Activated CD4-positive, CD25-positive, alpha-beta regulatory T cell treated with anti-CD3 and anti-CD28 coated beads, Interleukin-2, amount 50 U/mL, for 16 hours (primary cell): ENCODE measurements at places on chromosomes 5 and 9.

DNA sequence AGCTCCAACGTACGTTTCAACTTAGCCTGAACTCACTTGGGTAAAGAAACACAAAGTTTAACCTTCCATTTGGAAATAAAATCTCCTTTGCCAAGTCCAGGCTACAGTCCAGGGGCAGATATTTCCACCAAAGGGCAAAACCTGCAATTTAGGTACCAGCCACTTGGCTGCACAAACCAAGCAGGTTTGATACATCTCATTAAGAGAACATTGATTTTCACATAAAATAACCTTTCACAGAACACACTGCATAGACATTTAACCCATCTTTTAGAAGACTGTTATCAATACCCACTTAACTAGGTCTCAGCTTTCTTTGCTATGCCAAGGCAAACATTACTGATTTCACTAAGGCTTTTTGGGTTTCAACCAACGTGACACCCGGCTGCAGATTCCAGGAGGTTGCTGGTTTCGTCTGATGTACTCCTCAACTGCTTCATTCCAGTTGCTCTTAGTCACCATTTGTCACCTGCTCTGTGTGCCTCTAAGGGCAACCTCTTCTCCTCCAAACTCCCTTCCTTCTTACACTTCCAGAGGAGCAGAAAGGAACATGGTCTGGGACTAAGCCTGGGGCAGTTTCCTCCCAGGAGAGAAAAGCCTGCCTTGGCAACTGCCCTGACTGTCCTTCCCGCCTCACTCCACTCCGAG is 67.1 kb downstream of the EPB41L4B start:
- no peak for DNase-seq

- no peak for DNase-seq
Measured at GRCh38 chr9:90702441-90702955, 59.9 kb upstream of the DIRAS2 start.

- no peak for DNase-seq
Measured at GRCh38 chr5:6788956-6789649, 75.9 kb downstream of the TENT4A start.

DNA sequence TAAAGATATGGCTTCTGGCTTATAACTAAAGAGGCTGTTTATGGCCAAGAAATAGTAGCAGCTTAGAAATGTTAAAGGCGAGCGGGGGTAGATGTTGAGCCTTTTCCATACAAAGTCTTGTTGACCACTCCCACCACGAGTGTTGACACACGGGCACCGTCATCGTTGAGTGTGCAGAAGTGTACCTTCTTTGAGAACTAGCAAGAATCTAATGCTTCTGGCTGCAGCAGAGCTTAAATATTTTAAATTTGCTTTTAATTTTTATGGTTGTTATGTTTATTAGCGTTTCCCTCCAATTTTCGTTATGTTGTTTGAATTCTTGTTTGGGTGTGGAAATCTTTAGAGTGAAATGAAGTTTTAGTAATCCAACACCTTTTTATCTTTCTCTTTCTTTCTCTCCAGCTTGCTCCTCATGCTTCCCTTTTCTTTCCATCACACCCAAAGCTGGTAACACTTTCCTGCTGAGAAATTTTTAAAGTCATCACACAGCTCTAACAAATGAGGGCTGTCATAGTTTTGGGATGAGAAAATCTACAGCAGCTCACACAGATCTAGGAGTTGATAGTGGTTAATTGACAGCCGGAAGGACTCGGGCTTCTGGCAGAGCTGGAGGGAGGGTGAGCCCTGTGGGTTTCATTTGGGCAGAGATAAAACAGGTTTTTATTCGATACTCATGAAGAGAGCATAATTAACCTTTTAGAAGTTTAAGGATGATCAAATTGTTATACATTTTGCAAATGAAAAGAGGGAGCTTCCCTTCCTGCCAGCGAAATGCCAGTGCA is 120.1 kb upstream of the ZNF608 start:
- DNase-seq = no peak

DNA sequence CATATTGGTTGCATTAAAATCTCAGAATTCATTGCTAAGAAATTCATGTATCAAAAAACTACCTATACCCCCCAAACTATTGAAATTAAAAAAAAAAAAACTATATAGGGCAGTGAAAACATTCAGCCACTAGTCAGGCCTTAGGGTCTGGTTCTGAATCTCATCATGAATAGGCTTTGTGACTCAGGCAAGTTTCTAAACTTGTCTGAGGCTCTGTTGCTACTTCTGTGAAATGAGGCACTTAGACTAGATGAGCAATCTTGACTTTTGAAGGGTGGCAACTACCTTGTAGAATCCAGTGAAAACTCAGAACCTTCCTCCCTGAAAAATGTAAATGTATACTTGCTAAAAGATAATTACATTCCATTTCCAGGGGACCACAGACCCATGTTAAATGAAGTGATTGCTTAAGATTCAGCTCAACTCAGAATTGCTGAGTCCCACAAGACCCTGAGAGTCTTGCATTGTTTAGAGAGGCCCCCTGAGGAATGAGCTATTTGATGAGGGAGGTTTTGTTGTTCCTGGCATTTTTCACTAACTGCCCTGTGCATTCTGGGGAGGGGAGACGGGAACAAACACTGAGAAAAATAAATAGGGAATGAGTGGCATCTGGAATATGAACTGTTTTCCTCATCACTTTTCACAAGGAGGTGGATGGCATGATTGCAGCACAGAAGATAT is 29.5 kb downstream of the RAI14 start:
- DNase-seq = no peak

GRCh38 chr9:36503172-36504088 is 69.3 kb upstream of the MELK start:
- no peak for DNase-seq

- no peak for DNase-seq
Measured at GRCh38 chr5:59293700-59294099, 599.8 kb downstream of the PDE4D start.

- no peak for DNase-seq
Measured at GRCh38 chr5:148962200-148962550, 100.7 kb downstream of the SH3TC2 start.

DNA sequence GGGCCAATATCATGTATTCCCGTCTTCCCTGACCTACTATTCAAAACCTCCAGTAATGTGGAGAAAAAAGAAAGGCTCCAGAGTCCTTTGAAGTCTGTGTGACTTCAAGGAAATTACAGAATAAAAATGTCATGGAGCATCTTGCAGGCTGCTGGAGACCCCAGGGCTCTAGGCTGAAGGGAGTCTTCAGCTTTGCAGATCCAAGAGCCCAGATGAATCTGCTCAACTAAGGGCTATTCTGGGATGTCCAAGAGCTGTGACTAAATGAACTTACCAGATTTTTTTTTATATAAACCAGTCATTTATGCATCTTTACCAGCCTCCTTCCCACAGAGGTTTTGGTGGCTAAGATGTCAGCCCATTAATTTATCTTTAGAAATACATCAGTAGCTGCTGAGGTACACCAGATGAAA is 167.3 kb downstream of the MUSK start:
- no peak for DNase-seq

DNA sequence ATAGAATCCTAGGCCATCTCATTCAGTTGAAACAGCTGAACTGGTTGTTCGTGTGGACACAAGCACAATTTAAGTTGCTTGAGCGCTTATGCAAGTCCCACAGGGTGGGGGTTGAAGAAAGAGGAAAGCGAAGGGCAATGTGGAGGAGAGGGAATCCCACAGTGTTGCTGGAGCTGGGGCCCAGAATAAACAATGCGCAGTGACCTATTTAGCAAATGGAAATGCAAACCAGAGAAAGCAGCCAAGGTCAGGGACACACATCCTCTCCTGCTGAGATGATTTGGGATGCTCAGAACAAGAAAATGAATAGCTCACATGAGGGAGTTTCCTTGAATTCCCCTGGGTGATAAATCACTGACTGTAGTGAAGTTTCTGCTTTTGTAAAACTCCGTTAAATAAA is 838.3 kb downstream of the TLE4 start:
- no peak for DNase-seq

DNA sequence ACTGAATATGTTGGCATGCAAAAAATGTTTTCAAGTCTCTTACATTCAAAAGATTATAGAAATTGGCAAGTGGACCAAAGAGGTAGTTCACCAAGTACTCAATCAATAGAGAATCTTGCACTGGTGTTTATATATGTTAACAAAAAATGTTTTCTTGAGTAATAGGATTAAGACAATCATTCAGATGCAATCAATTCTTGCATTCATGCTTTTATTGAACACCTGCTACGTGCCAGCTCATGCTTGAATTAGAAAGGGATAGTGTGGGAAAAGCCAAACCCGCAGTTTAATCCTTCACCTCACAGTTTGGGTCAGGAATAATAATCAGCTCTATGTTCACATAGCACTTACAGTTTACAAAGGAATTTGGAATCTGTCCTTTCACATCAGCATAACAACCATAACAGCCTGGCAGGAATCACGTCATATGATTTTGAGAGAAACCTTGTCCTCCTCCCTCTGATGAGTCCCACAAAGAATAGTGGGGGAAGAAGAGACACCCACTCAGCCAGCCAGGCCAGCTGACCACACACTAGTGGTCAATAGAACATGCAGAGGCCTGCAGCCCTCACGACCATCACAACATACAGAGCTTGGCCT is 36.8 kb upstream of the FRRS1L start:
- DNase-seq = no peak

DNA sequence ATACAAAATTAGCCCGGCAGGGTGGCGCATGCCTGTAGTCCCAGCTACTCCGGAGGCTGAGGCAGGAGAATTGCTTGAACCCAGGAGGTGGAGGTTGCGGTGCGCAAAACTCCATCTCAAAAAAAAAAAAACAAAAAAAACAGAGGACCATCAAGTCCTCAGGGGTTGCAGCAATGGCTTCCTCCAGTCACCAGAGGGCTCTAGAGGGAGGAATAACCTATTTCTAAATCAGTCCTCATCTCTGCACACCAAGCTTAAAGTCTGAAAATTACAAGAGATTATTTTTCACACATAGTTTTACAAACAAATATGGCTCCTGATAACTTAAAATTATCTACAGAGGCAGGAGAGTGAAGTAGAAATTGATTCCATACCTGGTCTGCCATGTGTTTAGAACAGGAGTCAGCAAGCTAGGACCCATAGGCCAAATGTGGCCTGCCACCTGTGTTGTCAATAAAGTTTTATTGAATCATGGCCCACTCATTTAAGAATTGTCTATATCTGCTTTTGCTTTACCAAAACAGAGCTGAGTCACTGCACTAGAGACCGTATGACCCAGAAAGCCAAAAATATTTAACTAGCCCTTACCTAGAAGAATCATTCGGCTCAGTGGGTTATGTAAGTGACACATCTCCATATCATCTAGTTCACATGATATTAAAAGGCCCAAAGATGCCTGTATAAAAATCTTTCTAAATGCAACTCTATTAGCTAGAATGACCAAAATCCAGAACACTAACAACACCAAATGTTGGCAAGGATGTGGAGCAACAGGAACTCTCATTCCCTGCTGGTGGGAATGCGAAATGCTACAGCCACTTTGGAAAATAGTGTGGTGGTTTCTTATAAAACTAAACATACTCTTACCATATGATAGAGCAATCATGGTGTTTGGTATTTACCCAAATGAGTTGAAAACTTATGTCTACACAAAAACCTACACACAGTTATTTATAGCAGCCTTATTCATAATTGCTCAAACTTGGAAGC is 207.7 kb downstream of the FRMD3 start:
- DNase-seq = no peak

- DNase-seq = no peak
Measured at GRCh38 chr9:18699764-18700163, 225.8 kb downstream of the ADAMTSL1 start.

- DNase-seq = no peak
Measured at GRCh38 chr5:147332658-147333057, 97.8 kb downstream of the STK32A start.

- no peak for DNase-seq
Measured at GRCh38 chr5:168128557-168128956, 162.9 kb upstream of the WWC1 start.

DNA sequence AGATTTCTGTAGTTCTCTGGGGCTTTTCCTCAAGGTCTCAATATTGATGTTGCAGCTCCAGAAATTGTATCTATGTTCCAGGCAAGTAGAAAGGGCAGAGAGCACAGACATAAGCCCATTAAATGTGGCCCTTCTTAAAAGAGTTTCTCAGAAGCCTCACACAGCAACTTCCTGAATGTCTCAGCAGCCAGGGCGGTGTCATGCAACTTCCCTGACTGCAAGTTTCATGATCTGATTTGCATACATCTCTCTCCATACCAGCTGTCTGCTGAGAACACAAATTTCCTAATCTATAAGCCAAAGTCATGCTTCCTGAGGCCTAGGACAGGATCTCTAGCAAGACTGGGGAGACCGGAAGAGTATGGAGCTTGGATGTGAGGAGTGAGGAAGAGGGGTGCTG is 13.0 kb downstream of the RGS7BP start:
- DNase-seq = no peak

- DNase-seq = no peak
Measured at GRCh38 chr9:95736370-95736769, 139.1 kb upstream of the ERCC6L2 start.

- DNase-seq = no peak
Measured at GRCh38 chr9:100715100-100715380, 137.2 kb downstream of the CAVIN4 start.

DNA sequence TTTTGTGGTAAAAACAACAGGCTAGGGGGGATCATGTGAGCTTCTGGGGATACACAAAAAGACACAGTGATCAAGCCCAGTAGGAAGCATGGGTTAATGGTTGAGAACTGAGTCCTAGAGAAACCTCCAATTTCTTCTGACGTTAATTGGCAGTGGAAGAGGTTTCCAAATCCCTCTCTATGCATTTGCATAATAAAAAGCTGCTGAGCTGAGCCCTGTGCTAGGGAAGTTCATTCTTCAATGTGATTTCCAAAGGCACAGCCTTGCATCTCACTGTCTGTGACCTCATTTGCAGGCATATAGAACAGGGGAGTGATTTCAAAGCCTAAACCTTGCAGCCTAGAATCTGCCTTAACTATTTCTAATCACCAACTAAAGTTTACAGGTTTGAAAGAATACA is 812 bp downstream of the DNAH5 start:
- no peak for DNase-seq

DNA sequence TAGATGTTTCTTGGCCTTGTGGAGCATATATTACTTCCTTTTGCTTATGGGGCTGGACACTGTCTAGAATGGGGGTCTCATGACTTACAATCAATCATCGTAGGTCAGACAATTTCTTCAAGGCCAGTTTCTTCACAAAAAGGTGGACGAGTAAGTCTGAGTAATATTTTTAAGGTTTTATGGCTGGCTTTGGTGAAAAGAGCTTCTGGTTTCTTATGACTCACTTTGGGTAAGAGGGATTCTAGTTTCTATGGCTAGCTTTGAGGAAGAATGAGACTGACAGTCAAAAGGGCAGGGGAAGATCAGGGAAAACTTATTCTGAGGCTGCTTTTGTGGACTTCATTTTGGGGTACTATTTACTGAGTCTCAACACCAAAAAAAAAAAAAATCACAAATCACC is 2067.2 kb upstream of the C9orf72 start:
- no peak for DNase-seq
